ENCODE measurements at places on chromosomes 4 and X.

- DNase-seq = no peak
Measured at GRCh38 chr4:62517716-62518115, 1317.6 kb downstream of the ADGRL3 start.

DNA sequence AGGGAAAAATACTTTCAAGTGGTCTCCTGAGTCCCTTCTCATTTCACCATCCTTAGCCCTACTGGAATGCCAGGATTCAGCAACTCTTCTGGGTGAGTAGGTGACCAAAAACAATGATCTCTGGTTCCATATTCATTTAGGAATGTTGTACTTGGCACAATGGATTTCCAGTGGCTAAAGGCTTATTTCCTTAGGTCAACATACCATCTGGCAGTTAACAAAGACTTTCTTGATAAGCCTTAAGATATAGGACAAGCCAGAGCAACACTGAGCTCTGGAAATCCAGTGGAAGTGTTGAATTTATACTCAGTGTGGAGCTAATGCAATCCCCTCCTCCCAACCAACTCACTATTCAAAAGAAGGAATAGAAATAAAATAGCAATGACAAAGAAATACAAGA is 139.4 kb upstream of the EMCN start:
- no peak for DNase-seq

GRCh38 chrX:73964579-73964978 is 339.4 kb upstream of the ZCCHC13 start:
- DNase-seq = no peak

DNA sequence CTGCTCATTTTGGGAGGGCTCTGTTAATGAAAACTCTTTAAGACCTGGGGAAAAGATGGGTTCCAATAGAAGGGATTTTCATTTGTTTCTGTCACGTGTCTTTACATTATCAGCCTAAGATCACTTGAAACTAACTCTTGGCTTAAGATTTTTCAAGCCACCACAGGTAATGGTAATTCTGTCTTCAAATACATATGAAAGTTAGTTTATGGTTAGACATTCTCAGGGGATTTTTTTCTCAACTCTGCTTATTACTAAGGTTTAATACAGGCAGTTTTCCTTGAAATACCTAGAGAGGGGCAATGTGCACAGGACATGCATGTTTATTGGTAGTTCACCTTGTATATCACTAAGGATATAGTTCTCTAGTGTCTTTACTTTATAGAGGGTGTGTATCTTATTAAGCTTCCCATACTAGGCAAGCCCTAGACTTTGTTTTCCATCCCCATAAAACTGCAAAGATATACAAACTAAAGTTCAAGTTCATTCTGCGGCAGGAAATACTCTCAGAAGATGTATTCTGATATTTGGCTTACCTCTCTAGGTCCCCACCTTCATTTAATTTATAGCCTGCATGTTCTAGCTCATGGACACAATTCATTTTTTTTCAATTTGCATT is 38.2 kb upstream of the MYOZ2 start:
- no peak for DNase-seq

- peak; percentile 59 for DNase-seq
Measured at GRCh38 chr4:72418458-72418857, 150.6 kb downstream of the ADAMTS3 start.

GRCh38 chr4:147117431-147117830 is 171.8 kb upstream of the TTC29 start:
- DNase-seq = no peak

GRCh38 chrX:11564546-11564945 is 101.2 kb downstream of the ARHGAP6 start:
- no peak for DNase-seq

GRCh38 chrX:19670854-19671620 is 155.7 kb upstream of the MAP3K15 start:
- DNase-seq = peak; percentile 21

- no peak for DNase-seq
Measured at GRCh38 chrX:143027275-143027674, 1.5 kb downstream of the SPANXN4 start.

- DNase-seq = no peak
Measured at GRCh38 chr4:174009686-174010451, 273.6 kb downstream of the FBXO8 start.

DNA sequence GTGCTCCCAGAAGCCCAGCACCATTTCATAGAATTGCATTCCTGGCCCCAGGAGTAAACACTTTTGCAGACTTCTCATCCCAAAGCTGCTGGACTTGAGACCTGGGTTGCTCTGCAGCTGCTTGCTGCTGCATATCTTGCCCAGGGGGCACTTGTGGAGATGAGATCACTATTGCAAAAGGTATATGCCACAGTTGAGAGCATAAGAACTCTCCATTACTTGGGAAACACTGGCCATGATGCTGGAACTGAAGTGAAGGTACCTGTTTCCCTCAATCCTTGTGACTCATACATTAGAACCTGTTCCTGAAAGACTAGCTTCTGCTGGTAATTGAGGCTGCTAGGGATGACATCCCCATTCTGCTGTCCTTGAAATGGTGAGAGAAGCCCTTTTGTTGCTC is 43.1 kb upstream of the WDR1 start:
- no peak for DNase-seq

DNA sequence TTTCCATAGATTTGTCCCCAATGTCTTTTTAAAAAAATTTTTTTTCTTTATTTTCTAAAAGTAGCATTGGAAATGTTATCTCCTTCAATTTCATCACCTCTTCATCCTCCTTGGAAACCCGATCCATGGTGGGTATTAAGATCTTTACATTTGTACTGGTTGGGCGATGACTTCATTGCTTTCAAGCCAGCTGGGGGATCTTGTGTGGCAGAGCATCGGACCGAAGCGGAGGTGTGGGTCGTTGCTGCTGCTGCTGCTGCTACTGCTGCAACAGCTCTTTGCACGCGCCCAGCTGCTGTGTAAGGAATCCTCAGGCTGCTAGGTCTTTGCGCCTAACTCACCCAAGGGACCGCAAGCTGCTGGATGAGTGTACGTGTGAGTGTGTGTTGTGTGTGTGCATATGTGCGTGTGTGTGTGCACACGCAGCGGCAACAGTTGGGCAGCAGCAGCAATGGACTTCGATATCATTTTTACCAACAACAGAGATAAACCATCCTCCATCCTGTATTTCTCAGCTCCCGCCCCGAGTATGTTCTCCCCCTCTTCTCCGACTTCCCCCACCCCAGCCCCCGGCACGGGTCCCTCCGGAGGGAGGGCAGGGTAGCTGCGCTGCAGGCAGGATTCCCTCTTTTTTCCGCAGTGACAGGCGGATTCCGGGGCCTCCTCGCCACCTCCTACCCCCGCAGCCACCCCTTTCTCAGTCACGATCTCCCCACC is 768 bp upstream of the CDKL5 start:
- peak; percentile 56 for DNase-seq

GRCh38 chr4:40524366-40525041 is 105.2 kb downstream of the RBM47 start:
- no peak for DNase-seq

DNA sequence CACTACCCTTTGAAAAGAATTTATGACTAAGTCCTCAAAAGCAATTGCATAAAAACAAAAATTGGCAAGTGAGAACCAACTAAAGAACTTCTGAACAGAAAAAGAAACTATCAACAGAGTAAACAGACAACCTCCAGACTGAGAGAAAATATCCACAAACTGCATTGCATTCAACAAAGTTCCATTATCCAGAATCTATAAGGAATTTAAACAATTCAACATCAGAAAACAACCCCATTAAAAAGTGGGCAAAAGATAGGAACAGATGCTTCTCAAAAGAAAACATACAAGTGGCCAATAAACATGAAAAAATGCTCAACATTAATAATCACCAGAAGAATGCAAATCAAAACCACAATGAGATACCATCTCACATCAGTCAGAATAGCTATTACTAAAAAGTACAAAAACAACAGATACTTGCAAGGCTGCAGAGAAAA is 130.2 kb downstream of the GASK1B start:
- DNase-seq = no peak

DNA sequence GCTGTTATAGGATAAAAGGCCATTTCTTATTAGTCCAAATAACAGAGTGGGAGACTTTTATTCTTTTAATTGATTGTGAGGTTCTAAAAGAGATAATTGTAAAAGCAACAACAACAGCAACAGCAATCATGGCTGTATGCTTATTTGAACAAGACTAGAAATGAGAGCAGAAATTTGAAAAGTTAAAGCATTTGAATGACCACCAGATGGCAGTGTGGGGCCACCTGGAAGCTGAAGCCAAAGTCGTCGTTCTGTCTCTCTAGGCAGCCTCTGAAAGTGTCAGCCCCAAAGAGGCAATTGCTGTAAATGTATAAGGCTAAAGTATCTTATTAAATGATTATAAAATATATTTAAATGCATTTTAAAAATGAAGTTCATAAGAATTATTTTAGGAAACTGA is 42.2 kb downstream of the SH2D1A start:
- peak; percentile 69 for DNase-seq

DNA sequence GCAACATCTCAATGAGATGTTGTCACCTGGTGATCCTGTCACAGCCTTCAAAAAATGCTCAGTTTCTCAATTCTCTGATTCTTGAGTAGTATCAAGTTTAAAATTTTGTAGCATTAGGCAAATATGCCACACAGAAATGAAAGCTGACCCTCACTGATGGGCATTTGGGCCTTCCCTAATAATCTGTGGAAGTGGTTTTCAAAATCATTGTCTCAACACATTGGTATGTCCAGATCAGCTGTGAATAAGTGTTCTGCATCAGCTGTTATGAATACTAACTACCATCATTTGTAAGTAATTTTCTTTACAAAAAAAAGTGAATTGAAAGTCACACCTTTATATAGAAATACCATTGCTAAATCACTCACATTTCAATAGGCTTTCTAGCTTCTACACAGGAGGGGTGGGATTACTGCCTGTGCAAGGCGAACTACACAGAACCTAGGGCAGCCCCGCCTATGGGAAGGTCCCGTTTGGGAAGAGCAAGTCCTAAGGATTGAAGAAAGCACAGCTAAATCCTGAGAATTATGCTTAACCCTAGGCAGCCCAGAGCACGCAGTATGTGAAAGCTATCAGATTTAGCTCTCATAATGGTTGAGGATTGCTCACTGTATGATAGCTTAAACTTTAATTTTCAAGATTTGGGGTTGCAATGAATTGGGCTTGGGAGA is 73.4 kb downstream of the GPC3 start:
- no peak for DNase-seq

DNA sequence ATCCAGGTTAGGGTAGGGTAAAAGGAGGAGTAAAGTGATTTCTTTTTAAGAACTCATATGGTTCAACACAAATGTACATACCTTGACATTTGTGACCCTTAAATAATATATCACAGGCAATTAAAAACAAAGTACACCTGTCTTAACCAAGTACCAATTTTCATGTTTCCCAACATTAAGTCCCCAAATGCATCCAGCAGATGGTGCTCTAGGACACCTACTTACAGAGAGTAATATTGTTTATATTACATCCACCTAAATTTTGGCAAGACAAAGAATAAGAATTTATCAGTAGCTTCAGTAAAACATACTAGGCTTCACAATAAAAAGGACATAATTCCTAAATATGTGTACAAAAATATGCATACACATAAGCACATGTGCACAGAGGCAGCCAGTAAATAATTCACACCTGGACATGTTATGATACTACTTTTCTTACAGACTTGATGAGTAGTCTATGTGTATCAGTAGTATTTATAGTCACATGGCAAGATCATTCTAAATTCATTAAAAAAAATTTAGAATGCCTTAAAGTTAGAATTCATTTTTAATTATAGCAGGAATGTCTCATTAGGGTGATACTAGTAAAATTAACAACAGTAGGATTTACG is 219.7 kb downstream of the DCLK2 start:
- DNase-seq = peak; percentile 37

Measured in KBM-7 (cell line).